Stimulated activated CD4-positive, alpha-beta T cell treated with anti-CD3 and anti-CD28 coated beads, Interleukin-12 subunit alpha, Interleukin-12 subunit beta, amount 100 ng/mL, for 24 hours (primary cell): ENCODE measurements at places on chromosomes 3 and 15.

DNA sequence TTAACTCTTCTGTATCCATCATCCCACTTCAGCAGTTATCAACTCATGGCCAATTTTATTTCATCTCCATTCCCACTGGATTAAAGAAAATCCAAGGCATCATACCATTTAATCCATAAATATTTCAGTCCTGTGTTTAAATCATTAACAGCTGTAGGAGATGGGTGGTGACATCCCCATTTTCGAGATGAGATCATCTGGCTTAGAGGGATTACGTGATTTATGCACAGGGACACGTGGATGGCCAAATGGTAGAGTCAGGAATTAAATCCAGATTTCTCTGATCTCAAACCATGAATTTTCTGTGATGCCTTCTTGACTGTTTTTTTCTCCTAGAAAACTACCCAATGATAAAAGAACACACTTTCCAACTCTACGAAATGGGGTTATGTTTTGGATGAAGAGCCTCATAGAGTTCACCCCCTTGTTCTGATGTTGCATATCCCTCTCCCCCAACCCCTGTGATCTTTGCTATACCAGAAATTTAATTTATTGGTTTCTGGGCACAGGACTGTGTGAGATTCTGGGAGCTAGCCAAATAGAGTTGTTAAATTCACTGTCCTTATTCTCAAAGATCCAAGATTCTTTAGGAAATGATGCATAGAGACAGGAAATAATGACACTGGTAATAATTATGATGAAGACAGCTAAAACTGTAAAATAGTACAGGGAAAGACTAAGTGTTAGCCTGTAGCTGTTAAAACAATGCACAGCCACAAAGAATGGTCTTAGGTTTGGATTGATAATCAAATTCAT, 7.4 kb downstream of the ZNF589 start:
- DNase-seq = no peak

GRCh38 chr15:33910741-33911140, 57.6 kb upstream of the CHRM5 start:
- no peak for DNase-seq

GRCh38 chr15:42286445-42287029, 13.3 kb upstream of the TMEM87A start:
- DNase-seq = no peak

DNA sequence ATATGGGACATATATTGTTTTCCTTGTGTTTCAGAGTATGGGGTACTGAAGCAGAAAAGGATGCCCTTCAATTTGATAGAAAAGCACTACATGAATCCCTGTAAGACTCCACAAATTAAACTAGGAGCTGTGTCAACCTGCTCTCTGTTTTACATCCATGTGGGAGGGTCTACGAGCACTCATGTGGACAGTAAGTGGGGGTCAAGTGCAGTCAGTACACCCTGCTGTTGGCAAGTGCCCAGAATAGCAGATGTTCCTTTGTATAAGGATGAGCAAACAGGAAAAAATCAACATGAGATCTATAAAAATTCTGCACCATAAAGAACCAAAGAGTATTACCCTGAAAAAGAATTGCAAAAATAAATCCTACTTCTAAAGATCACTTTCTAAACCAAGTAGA, 659.9 kb downstream of the SI start:
- DNase-seq = no peak

GRCh38 chr3:98650971-98651779, 57.8 kb upstream of the CPOX start:
- DNase-seq = no peak

DNA sequence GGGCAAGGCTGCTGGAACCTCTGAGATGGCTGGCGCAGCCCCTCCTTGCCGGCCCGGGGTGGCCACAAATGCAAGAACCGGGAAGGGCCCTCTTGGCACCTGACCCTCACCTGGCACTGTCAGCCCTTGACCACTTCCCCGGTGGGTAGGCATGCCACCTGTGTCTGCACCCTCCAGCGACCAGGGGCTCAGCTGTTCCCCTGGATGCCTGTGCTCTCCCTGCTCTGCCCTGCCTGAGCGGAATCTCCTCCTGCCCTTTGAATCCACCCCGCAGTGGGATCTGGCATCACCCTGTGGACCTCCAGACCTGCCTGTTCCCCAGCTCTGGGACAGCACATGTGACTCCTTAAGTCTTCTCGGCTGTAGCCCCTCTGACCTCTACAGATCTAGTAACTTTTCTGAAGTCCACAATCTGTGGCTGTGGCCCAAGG, 26.1 kb upstream of the FGD5 start:
- DNase-seq = no peak

DNA sequence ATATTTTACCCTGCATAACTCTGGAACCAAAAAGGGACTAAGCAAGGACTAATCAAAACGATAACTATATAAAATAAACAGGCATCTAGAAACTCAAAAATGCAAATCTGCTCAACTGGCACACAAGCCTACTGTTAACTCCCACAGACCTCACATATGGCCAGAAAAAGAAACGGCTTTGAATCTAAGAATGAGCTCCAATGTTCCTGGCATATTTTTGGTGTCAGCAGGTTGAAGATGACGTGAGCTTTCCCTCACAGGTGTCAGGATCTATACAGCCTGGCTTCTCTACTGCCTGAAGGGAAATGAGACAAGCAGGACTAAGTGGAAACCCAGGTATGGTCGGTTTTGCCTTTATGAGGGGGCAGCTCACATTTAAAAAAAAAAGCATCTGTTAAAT, 120.1 kb upstream of the SPATA12 start:
- DNase-seq = no peak

DNA sequence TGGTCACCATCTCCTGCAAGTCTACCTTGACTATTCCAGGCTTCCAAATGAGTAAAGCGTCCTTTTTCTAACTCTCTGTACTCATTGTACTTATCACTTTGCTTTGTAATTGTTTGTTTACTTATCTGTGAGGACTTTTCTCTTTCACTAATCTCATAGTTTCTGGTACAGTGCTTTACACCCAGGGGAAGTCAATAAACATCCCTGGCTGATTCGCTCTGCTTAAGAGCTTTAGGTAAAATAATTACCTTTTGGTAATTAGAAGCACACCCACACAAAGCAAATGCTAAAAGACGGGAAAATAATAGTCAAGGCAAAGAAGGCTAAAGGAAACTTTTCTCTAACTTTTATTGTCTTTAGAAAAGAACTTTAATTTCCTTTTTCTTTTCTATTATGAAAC, 466.9 kb upstream of the ROBO1 start:
- no peak for DNase-seq

GRCh38 chr3:165254812-165255211, 58.6 kb upstream of the SLITRK3 start:
- DNase-seq = no peak

GRCh38 chr3:10334042-10334441, 13.1 kb upstream of the SEC13 start:
- no peak for DNase-seq

DNA sequence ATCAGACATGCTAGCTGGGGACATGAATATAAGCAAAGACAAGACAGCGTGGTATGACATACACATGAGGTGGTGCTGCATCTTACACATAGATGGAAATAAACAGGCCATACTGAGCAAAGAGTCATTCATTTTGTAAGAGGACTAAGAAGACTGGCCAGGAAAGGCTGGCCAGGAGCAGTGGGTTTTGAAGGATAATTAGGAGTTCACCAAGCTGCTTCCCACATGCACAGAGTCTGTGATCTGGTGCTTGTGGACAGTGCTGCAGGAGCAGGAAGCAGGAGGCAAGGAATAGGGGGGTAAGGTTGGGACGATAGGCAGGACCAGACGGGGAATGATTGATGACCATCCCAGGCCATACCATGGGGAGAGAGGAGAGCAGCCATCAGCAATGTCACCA, 41.5 kb downstream of the ST8SIA2 start:
- no peak for DNase-seq

DNA sequence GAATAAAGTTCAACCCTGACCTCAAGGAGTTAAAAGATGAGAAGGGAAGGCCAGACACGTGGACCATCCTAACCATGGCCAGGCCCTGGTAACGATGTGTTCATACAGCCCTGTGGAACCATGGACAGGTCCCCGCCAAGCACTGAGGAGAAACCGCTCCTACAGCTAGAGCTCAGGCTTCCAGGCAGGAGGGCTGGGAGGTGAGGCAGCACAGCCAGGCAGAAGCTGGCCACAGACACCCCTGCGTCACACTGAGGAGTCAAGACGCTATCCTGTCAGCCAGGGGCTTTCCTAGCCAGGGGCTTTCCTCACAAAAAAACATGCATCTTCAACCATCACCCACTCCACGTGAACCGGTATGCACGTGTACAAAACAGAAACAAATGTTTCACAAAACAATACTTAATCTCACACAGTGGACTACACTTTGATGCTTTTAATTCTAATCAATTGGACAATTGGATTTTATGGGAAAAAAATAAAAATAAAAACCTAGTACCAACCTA, 73.2 kb downstream of the TBC1D2B start:
- DNase-seq = no peak

DNA sequence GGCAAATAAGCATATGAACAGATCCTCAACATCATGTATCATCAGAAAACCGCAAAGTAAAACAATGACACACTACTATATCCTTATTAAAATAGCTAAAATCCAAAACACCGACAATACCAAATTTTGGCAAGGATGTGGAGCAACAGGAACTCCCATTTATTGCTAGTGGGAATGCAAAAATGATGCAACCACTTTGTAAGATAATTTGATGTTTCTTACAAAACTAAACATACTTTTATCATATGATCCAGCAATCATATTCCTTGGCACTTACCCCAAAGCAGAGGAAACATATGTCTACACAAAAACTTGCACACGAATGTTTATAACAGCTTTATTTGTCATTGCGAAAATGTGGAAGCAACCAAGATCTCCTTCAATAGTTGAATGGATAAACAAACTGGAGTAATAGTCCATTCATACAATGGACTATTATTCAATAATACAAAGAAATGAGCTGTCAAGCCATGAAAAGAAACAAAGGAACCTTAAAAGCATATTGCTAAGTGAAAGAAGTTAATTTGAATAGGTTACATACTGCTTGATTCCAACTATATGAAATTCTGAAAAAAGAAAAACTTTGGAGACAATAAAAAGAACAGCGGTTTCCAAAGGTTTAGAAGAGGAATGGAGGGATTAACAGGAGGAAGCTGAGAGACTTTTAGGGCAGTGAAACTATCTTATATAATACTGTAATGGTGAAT, 172.0 kb downstream of the VPS13C start:
- no peak for DNase-seq

- DNase-seq = no peak
Observed at GRCh38 chr3:18428036-18428435, 2.9 kb upstream of the SATB1 start.

GRCh38 chr3:169578381-169579024, 85.0 kb downstream of the MECOM start:
- DNase-seq = no peak

DNA sequence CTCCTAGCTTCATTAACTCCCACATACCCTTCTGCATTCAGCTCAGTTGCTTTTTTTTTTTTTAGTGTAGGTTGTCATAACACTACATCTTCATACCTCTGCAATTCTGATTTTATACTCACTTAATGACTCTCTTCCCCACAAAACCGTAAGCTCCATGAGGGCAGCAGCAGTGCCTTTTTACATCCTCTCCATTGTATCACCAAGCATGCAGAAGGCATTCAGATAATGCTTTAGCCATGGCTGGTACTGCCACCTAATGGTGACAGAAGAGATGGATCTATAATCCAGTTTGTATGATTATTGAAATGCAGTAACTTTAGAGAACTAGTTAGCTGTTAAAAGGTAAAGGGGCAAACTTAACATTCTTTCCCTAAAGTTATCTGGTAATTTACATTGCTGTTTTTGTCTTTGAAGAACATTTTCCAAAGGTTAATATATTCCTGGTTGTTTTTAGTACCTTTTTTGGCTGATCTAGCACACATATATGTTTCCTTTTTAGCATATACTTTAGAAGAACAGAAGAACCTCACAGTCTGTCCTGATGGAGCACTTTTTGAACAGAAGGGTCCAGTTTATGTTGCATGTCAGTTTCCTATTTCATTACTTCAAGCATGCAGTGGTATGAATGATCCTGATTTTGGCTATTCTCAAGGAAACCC, 36.8 kb downstream of the ATP1B3 start:
- no peak for DNase-seq

DNA sequence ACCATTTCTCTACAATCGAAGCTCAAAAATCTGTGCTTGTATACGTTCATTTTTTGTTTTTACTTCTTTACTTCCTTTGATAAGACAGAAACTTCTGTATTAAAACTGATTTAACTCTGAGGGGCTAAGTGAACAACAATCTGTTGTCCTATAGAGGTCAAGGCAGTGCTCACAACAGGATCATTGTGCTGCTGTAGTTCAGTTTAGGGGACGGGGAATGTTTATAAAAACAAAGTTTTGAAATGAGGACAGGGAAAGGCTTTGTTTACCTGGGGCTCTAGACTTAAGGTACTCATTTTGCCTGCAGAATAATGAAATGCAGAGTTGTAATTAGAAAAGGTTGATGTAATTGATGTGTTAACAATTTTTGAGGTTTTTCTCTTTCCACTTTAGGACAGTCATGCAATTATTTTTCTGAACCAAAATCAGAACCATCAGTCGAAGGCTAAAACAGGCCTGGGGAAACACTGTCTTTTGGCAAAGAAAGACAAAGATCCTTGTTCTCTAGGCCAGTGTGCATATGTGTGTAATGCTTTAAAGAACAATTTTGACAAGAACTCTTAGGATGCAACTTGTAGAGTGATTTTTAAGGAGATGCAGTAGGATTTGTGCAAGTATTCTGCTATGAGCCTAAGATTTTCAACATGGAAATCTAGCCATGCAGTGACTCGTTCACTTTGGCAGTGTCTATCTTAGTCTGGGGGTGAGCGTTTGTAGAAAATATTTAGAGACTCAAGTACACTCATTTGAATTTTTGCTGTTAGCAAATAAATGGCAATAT, 165.2 kb downstream of the PGPEP1L start:
- DNase-seq = no peak

DNA sequence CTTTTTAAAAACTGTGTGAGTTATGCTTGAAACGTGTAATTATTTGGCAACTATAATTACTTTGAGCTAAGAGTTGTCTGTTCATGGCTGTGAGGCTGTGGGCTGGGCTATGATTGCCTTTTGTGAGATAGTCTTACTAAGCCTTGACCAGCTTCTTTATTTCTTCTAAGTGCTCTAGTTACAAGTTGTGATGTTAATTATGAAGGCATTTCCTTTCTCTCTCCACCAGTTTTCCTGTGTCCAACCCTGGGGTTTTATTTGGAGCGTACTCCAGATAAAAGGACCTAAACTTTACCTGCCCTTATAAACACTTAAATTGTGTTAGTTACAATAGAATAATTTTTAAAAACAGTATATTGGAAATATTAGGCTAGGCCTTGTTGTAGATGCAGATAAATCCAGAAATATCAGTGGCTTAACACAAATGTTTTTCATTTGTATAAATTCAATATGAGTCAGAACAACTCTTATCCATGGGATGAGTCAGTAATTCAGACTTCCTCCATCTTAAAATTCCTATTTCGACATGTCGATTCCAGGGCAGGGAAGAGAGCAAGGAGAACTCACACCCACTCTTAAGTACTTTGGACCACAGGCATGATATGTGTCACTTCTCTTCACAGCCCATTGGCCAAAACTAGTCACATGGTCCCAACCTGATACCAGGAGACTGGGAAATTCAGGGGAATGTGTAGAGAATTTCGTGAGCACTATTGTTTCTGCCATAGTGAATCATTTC, 17.0 kb downstream of the TMEM62 start:
- no peak for DNase-seq

- DNase-seq = no peak
Observed at GRCh38 chr15:23083115-23083514, 43.7 kb upstream of the TUBGCP5 start.

GRCh38 chr15:48370460-48370859, 39.2 kb downstream of the DUT start:
- DNase-seq = no peak

- no peak for DNase-seq
Observed at GRCh38 chr3:188573956-188574355, 420.0 kb downstream of the LPP start.

GRCh38 chr15:38091078-38091645, 156.7 kb downstream of the TMCO5A start:
- no peak for DNase-seq
